ENCODE measurements at places on chromosomes 3 and 15. TPM values are rescaled to one million over a fixed set of nuclear protein-coding genes. Genes with fewer than 3 reads are reported as not detected.

GRCh38 chr3:14810070-14810791 is 8.5 kb upstream of the FGD5 start:
- ATAC-seq, result peak; percentile 87

DNA sequence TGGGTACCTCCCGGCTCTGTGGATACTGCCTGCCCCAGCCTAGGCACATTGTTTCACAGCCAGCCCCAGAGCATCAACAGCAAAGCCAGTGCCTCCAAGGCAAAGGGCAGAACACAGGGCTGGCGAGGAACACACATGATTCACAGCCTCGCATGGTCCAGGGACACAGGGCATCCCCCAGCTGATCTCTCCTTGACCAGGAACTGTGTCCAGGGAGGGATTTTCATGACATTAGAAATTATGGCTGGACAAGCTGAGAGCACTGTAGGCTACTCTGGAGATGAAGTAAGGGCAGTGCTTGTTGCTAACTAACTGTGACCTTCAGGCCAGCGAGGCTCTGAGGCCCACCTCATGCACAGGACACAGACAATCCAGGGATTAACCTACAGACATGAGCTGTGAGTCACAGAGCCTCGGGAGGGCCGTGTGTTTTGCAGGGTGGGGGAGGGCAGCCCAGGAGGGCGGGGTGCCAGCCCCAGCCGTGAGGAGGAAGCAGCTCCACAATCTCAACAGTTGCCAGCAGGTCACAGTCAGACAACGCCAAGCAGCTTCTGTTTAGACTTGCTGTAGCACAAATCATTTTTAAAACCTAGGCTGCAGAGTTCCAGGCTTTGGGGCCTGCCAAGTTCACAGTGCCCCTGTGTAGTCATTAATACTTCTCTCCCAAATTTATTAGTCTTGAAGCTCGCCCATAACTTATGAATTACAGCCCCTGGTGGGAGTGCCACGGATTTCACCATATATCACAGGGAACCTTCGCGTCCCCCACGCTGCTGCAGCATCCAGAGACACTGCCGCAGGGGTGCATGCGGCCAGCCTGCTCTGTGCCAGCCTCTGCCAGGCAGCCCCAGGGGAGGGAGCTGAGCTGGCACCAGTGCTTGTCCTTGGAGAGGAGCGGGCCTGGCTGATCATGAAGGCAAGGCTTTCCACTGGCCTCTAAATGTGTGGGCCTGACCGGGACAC is 114.7 kb downstream of the ETFA start:
- ATAC-seq, result peak; percentile 93

- ATAC-seq, result no peak
Observed at GRCh38 chr15:44034334-44034733, 160.7 kb downstream of the FRMD5 start.

DNA sequence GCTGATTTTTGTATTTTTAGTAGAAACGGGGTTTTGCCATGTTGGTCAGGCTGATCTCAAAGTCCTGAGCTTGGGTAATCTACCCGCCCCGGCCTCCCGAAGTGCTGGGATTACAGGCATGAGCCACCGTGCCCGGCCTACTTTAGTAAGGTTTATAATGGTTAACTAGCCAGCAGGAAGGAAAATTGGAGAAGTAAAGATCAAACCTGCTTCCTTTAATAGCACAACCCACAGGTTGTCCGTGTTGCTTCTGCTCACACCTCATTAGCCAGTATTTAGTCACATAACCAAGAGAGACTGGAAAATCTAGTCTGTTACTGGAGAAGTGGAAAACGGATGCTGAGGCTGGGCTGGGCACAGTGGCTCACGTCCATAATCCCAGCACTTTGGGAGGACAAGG is 51.9 kb upstream of the TBL1XR1 start:
- no peak for ATAC-seq

The SLC12A8 gene
- 4.2 TPM for total RNA-seq
